Smooth muscle cell of the pulmonary artery (primary cell): ENCODE measurements at places on chromosomes 1 and 21. TPM values are rescaled to one million over a fixed set of nuclear protein-coding genes. Genes with fewer than 3 reads are reported as not detected.

Gene TRIM58
- total RNA-seq, result 0.07 and 0.13 TPM in 2 replicates

Gene LENEP
- 0.33 TPM in 1 of 2 replicates, not detected in the other for total RNA-seq

Gene EPHA10
- not detected in 2 replicates for total RNA-seq

Gene OPRD1
- under 0.01 and 0.13 TPM in 2 replicates for total RNA-seq

Gene GPR61
- 0.13 TPM in 1 of 2 replicates, not detected in the other for total RNA-seq

Gene TMEM269
- total RNA-seq, result 0.03 and 0.07 TPM in 2 replicates

Gene KIAA1614
- 6.9 and 8.8 TPM in 2 replicates for total RNA-seq

Gene WDR64
- total RNA-seq, result not detected in 2 replicates

Gene PPT1
- total RNA-seq, result 63.6 and 66.4 TPM in 2 replicates
